Fibroblast of skin of abdomen (primary cell): ENCODE measurements at places on chromosomes 2 and 18.

DNA sequence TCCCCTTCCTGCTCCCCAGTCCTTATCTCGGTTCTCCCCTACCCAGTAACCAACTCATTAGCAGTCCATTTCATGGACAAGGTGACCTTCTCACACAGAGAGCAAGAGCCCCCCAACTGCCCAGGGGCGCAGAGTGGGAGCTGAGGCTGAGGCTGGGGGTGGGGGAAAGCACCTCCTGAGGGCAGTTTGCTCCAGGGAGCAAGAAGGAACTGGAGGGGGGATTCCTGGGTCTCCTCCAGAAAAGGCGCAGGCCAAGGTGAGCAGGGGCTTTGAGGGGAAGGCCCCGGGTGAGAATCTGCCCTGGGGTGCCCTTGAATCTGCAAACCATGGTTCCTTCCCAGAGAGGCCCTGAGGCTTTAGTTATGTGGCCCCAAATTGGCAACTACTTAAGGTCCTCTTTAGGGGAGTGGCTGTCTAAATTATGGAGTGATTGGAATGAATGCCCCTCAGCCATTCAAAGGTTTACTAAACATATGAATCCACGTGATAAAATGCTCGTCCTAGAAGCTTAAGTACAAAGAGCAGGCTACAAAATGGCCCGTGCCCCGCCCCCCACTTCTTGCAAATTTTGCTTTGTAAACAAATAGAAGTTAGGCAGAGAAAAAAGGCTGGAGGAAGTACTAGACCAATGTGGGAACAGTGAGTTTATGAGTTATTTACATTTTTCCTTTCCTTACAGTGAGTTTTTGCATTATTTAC, 123.5 kb upstream of the HS6ST1 start:
- no peak for DNase-seq

GRCh38 chr2:224111576-224111975, 72.5 kb upstream of the SERPINE2 start:
- peak; percentile 74 for DNase-seq

GRCh38 chr18:9666548-9666947, 41.6 kb upstream of the RAB31 start:
- DNase-seq: no peak

- DNase-seq: no peak
These were observed 19.6 kb downstream of the ANO7 start for GRCh38 chr2:241208058-241208457.

DNA sequence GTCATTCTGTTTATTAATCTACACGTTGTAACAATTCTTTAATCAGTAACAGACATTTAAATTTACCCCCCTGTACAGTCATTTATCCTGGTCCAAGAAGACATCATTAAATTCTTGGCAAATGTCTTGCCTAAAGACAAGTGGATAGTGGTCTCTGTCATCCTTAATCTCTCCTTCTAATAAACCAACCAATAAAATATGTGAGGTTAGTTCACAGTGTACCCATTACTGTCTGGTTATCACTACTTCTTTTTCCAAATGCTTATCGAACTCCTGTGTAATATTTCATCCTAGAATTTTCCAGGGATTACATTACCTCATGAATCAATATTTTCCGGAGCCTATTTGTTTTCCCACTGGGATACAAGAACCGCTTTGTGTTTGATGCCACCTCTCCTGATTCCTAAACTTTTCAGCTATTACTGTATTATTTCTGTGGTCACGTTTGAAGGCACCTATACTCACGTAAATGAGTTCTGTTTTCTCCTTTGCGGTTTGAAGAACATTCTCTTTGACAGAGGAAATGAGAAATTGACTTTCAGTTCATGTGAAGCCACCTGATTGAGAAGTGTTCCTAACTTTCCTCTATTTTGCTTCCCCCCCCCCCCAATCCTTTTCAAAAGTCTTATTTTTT, 131.5 kb downstream of the RTN4 start:
- DNase-seq: no peak

- no peak for DNase-seq
These were observed at the start of gene TET3 for GRCh38 chr2:73984203-73984921. Gene TET3, plus strand, starts transcription at chr2:73984910. Its CDS starts 1,494 bp downstream, at chr2:73986404.

DNA sequence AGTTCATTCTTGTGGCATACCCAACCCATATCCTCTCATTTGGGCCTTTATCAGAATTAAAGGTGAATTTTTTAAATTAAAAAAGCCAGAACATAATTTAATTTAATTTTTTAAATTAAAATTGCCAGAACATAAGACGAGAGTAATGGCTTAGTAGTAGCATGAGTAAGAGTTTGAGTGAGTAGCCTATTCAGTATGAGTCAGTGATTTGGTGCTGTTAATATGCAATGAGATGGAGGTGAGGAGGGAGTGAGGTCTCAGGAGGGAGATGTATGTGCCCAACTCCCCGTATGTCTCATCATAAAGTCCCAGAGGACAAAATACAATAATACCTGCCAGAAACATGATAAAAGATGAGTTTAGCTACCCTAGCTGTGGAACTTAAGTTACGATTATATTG, 115.3 kb upstream of the THOC1 start:
- DNase-seq: no peak

GRCh38 chr18:11658989-11659388, 30.1 kb upstream of the GNAL start:
- no peak for DNase-seq

DNA sequence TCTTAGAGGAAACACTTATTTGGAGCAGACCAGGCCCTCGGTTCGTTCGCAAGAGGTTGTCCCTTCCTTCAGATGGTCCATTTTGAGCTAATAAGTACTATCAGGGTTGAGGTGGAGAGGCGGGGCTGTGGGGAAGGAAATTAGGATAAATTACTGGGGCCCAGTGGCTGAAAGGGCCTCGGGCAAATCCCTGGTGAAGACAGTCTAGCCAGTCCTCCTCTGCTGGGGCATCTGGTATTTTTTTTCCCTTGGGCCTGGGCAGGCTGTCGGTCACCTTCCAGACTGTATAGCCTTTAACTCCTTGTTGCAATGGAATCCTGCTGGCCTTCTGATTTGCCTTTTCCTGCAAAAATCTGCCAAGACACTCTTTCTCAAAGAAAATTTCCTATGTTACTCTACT, 1.7 kb upstream of the MYO3B start:
- no peak for DNase-seq

DNA sequence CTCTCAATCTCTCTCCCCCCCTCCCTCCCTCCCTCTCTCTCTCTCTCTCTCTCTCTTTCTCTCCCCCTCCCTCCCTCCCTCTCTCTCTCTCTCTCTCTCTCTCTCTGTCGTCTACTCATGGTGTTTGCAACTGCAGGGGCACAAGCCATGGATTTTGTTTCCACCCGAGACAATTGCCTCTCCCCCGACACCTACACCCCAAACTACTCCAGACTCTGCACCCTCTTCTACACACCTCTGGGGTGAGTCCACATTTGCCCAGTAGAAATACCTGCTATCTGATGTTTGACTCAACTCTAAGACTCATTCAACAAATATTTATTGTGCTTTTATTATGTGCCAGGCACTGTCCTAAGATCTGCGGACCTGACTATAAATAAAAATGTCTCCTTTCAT, 93.7 kb downstream of the TMEM17 start:
- no peak for DNase-seq

DNA sequence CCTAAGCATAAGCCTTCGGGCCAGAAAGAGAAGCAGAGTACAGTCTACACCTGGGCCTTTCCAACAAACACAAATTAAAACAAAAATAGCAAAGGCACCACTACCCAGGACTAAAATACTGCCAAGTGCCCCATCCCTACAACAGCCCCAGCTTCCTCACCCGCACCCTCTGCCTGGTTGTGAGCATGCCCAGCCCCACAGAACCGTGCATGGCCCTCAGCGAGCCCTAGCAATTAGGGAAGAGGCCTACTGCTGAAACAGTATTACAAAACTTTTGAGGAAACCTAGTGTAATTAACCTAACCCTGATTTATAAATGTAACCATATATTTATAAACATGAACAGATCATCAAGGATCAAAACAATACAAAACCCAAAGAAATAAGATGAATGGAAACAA, 44.2 kb downstream of the FARSB start:
- DNase-seq: no peak

GRCh38 chr18:49915352-49915751, 102.0 kb upstream of the ACAA2 start:
- no peak for DNase-seq

- no peak for DNase-seq
These were observed 38.2 kb downstream of the SNRPD1 start for GRCh38 chr18:21650311-21650710.

DNA sequence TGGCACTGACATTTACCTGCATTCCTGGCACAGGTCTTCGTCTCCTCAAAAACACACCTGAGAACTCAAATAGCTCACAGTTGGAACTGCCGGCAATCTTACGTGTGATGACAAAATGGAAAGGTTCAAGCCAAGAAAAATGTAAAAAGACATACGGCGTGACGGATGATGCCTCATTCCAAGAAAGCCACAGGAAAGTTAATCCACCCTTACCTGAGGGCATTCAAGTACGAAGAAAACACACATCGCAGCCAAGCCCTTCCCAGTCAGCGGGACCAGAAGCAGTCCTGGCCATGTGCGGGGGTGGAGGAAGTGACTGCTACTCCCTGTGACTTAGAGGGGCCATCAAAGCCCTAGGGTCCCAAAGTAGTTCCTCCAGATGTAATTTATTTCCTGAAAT, 986.3 kb upstream of the CELF4 start:
- no peak for DNase-seq
